ENCODE measurements at places on chromosomes 2 and 18. TPM values are rescaled to one million over a fixed set of nuclear protein-coding genes. Genes with fewer than 3 reads are reported as not detected.

The APCDD1 gene
- total RNA-seq = 2.4 TPM

The SERPINB12 gene
- total RNA-seq = not detected

The SLC38A11 gene
- total RNA-seq = not detected

The CNDP1 gene
- total RNA-seq = under 0.01 TPM

The DNAJC5G gene
- not detected for total RNA-seq

The TDRD15 gene
- total RNA-seq = not detected

The RELCH gene
- total RNA-seq = 21.1 TPM

The NEU2 gene
- total RNA-seq = not detected

The CELF4 gene
- not detected for total RNA-seq

The SOX11 gene
- not detected for total RNA-seq

The SCN2A gene
- total RNA-seq = 7.0 TPM

The ANKRD62 gene
- not detected for total RNA-seq

The MFSD6 gene
- 33.7 TPM for total RNA-seq

The SELENOI gene
- 42.7 TPM for total RNA-seq

The SGPP2 gene
- total RNA-seq = 5.3 TPM

The C2orf72 gene
- 0.50 TPM for total RNA-seq

- peak; percentile 28 for DNase-seq
Measured at GRCh38 chr2:72137498-72138010, 10.1 kb downstream of the CYP26B1 start.

DNA sequence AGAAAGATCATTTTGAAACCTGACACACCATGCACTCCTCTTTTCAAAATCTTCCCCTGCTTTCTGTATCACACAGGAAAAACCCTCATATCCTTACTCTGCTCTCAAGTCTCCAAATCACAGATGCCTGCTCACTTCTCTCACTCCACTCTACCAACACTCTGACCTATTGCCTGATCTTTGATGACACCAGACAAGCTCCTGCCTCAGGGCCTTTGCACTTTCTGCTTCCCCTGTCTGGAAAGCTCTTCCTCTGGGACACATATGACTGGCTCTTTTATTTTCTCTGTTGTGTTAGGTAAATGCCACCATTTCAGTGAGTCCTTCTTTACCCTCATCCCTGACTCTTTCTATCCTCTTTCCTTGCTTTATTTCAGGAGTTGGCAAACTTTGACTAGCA lies 1300.7 kb upstream of the ZEB2 start:
- DNase-seq = no peak

DNA sequence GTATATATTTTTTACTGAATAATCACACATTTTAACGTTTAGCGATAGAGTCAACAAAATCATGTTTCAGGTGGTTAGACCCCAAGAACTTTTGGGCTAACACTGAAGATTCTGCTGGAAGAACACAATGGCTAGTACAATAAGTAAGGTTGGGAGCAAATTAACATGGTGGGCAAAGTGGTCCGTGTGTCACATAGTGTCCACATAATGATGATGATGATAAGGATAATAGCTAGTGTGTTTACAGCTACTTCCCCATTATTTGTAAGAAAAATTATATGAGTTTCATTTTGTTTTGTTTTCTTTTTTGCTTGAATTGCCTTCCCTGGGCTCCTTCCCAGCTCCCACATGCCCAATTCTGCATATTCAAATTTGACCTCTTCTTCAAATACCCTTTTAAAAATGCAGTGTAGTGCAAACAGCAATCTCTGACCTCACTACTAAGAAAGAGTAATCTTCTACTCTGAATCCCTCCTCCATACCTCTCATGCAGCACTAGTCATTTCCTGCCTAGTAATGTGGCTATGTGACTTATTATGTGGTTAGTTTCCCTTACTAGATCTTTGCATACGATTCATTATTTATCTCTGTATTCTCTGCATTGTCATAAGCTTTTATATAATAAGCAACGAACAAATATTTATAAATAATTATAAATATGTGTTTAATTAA lies 16.9 kb upstream of the VPS54 start:
- DNase-seq = peak; percentile 78

GRCh38 chr2:96116424-96116878 lies at the start of gene ADRA2B:
Gene ADRA2B, minus strand, starts transcription at chr2:96116571. Its CDS starts 422 bp downstream, at chr2:96116149.
- peak; percentile 74 for DNase-seq

GRCh38 chr2:47310801-47311560 lies 92.0 kb upstream of the MSH2 start:
- no peak for DNase-seq

GRCh38 chr2:133439565-133439920 lies 128.7 kb downstream of the NCKAP5 start:
- DNase-seq = no peak

GRCh38 chr18:54532962-54533361 lies 58.1 kb upstream of the DYNAP start:
- no peak for DNase-seq

DNA sequence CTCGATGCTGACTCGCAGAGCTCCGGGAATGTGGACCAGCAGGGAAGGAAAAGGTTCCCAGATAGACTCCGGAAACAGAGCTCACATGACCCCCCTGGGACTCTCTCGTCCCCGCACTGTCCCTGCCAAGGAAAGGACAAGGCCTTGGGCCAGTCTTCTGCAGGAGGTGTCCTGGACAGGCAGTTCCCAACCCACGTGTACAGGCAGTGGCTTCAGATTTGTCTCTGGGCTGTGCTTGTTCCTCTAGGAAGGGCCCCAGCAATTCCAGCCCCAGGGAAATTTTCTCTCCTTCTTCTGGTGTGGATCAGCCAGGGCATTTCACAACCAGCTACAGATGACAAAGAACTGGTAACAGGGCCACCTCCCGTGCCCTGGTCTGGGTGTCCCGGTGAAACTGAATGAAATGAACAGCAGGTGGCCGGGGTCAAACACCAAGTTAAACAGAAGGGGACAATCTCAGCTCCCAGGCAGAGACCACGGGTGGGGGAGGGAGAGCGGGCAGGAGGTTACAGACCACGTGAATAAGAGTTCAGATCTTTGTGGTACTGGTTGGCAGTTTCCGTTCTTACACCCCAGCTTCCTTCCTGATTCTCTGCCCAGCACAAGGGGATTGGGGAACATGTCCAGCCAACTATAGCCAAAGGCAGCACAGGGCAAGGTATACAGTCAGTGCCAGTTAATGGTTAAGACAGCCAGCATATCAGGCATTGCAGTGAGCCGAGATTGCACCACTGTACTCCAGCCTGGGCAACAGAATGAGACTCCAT lies 52.2 kb upstream of the CAB39 start:
- DNase-seq = no peak

DNA sequence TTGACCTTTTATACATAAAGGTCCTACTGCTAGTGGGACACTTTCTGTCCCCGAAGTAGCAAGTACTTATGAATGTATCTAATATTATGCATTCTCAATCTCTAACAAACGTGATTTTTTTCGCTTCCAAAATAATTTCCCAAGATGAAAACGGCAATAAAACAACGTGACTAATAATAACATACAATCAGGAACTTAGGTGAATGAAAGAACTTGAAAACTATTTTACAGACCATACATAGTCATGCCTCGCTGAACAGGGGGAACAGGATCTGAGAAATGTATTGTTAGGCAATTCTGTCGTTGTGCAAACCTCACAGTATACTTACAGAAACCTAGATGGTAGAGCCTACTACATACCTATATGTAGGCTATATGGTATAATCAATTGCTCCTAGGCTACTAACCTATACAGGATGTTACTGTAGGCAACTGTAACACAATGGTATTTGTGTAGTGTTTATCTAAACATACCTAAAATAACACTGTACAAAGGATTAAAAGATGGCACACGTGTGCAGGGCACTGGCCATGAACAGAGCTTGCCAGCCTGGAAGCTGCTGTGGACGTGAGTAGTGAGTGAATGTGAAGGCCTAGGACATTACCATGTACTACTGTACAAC lies 2.5 kb downstream of the RTN4 start:
- peak; percentile 79 for DNase-seq

GRCh38 chr2:6908291-6908690 lies 8.9 kb upstream of the RNF144A start:
- no peak for DNase-seq

DNA sequence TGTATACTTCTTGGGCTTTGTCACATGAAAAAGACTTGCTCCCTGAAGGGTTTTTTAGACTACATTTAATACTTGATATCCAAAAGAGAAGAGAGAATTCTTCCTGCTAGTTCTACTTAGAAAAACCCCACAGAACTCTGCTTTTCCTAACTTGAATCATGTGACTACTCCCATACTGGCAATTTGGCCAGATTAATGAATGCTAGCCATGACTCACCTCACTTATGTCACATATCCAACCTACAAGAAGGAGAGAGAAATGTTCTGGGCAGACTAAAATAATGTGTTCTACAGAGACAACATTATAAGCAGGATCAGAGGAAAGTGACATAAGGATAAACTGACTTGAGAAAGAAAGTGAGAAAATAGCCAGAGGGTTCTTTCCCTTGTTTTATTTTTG lies 249.3 kb upstream of the GULP1 start:
- peak; percentile 46 for DNase-seq

- DNase-seq = no peak
Measured at GRCh38 chr18:3845161-3845560, 395.2 kb downstream of the TGIF1 start.

DNA sequence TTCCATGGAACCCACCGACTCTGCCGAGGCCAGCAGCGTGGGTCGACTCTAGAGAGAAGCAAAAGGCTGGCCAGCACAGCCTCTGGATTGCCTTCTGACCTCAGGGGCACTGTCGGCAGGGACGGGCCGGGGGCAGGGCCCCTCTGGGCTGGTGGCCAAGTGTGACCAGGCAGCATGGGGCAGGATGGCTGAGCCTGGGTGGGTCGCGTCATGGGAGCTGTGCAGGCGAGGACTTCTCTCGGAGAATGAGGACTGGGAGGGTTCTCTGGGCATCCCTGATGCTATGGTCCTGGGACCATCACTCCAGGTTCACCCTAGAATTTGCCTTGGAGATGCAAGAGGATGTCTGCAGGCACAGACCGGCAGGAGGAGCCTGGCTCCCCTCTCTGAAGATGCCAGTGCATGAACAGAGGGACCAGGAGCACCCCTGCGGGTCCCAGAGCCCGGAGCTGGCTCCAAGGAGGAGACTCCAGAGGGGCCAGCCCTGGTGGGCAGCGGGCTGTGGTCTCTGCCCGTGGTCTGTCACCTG lies 289.2 kb downstream of the NDUFA10 start:
- DNase-seq = no peak

GRCh38 chr2:176818617-176819016 lies 394.0 kb upstream of the HNRNPA3 start:
- DNase-seq = no peak

DNA sequence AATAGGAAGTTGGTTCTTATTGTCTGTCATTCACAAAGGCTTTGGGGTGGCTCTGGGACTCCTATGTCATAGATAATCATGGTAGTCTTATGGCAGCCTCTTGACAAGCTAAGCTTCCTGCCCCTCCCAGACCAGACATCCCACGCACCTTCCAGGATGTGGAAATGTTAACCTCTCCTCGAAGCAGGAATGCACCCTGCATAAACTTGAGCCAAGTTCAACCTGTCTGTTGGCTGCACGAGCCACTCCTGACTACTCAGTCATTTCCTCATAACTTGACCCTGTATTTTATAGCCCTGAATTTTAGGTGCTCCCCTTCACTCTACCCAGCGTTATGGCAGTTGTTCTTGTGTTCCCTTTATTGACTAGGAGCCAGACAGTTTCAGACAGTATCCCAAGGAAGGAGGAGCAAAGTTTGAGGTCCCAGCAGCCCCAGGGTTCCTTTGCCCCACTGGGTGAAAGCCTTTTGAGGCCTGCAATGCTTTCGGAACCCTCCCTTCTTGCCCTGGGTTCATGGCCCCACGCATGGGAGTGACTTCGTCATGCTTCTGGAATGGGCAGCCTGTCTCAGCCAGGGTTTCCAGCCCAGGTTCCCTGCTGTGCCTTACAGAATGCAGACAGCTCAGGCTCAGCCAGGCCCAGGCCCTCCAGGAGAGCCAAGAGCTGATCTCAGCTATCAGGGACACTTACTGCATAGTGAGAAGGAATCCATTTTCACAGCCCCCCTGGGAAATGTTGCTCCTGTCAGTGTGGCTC lies 15.6 kb upstream of the INO80C start:
- DNase-seq = peak; percentile 61

DNA sequence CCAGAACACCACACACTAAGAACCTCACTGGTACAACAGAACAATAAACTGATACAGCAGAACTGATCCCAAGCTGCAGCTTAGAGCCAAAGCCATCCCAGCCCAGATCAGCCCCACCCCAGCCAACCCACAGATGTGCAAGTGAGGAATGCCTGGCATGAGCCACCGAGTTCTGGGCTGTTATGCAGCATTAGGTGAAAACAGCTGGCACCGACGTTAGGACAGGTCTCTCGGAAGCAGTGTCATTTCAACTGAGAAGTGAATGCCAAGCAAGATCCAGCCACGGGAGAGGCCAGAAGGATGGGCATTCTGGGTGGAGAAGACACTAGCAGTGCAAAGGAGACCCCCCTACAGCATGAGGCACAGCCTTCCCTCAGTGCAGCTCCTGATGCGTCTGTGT lies 38.9 kb downstream of the ADCY3 start:
- no peak for DNase-seq

DNA sequence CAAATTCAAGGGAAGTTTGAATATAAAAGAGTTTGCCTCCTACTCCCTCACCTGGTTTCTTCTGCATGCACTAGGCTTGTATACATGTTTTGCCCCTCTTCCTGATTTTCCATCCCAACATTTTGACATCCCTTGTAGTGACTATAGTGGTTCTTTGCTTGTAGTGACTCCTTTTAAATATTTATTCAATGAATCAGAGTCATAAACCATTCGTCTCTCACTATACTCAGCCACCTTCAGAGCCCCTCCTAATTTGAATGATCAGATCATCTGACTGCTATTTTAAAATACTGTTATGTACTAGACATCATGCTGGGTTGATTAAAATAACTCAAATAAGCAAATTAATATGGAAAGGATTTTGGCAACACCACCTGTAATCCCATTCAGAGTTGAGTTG lies 492.1 kb upstream of the PIK3C3 start:
- DNase-seq = no peak

DNA sequence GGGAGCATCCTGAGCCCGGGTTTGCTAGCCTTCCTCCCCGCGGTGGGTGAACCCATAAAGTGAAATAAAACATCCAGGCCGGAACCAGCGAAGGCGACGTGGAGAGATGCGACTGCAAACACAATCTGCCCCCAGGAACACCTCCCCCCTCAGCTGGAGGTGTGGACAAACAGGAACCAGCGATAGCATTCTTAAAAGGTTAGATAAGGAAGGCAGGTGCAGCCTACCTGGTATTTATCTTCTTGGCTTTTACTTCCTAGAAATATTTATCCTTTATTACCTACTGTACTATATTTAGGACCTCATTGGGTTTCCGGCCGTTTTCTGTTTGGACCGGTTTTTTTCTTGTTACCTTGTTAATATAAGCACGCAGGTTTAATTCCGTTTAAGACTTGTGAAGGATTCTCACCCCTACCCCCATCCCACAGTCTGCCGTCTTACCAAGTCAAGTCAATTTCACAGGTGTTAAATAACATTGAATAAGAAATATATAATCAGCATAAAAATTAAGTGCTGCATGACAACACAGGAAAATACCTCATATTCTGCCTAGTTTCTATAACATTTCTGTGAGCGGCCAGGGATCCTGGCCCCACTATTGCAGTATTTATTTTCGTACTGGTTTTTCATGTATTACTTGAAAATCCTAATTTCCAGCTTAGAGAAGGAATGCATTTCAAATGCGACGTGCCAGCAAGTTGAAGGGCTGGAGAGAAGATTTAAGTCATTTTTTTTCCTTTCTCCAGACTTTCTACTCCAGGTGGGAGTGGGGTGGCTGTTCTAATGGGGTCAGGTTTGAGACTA lies 224.0 kb upstream of the ID2 start:
- DNase-seq = no peak

Data from mammary epithelial cell (primary cell).